ENCODE measurements at places on chromosomes 13 and 19.

DNA sequence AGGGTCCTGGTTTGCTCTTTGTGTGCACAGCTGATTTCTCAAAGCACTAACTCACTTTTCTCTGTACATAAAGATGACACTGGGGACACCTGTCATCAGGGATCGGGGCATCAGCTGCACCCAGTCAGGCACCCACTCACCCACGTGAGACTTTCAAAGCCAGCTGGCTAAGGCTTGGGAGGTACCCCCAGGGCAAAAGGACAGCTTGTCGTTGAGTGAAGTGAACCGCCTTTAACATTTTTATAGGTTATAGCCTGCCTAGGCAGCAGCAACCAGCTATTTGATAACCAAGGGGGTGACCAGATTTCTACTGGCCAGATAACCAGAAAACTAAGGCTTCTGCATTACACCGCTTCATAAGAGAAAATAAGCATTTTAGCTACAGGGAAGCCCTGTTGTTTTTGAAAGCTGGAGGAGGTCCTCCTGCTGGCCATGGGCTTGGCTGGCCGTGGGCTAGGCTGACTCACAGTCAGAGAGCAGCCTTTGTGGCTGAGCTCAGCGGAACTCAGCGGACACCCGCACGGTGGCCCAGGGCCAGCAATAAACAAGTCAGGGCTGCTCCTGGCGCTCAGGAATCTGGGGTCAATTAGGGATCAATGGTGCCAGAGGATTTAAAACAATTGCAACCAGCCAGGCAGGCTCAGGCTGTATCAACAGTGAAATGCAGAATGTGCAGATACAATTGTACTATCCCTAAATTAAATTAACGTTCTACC lies 57.1 kb downstream of the ALOX5AP start:
- DNase-seq, result no peak

GRCh38 chr13:31853643-31854326 lies 114.5 kb downstream of the RXFP2 start:
- DNase-seq, result no peak

DNA sequence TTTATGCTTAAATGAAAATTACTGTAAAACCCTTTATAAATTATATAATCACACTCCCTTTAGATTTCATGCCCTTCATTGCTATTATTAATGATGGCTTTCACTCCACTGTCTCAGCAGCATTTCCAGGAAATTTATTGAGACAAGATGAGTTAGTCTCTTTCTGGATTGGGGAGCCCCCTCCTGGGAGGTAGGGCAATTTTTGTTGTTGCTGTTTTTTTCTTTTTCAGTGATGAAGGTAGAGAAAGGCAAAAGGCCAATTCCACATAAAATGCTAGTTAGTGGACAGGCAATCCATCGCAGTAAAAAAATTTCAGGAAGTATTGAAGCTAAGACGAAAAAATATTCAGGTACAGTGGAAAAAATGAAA lies 80.2 kb downstream of the TEX26 start:
- DNase-seq, result no peak

- DNase-seq, result no peak
Measured at GRCh38 chr13:73820688-73821087, 313.5 kb downstream of the KLF12 start.

DNA sequence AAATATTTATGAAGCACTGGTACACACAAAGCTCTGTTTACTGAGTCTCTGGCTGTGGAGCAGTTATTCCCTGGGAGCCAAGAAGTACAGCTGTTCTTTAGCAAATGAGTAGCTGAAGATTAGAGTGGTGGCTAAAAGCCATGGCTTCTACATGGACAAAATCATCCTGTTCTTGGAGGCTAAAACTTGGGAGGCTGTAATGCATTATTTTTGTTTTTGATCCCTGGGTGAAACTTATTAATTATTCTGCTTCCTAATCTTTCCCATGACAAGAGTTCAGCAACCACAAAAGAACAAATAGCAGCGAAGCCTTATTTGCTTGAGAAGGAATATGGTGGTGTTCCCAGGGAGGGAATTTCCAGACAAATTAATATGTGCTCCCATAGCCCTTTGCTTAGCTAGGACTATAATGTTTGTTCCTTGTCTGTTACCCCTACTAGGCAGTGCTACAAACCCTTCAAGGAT lies 109.5 kb downstream of the DCT start:
- DNase-seq, result no peak

DNA sequence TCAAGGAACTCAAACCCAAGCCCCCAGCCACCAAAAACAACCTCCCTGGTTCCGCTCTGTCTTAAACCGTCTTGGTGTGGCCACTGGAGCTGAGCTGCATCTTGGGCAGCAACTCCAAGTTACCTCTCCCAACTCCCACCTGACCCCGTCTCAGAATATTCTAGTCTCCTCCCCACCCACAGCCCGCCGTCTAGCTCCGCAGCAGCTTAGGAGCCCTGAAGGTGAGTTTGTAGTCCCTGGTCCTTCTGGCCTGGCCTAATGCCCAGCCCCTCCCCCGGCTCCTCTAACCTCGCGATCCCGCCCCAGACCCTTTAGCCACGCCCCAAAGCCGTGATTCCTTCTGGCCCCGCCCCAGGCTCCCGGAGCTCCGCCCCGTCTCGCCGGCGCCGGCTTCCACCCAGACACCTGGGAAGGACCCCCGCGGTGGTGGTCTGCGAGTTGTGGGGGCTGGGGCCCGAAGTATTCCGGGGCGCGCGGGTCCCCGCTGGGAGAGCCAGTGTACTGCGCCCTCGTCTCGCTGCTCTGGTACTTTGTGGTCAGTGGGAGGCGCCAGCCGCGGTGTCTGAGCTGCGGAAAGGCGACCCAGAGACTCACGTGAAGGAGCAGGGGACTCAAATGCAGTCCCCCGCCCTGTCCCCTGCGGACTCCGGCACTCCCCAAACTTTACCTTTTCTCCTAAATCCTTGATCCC lies 2.5 kb upstream of the LHB start:
- DNase-seq, result peak; percentile 35

DNA sequence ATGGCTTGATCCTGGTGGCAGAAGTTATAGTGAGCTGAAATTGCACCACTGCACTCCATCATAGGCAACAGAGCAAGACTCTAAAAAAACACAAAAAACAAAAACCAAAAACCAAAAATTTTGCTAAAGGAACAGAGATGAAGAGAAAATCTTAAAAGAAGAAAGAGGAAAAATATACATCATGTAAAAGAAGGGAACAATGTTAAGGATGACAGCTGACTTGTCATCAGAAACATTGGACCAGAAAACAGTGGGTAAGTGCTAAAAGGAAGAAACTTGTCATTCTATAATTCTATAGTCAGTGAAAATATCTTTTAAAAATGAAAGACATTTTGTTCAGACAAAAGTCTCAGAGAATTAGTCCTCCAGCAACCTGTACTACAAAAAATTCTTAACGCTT lies 93.8 kb downstream of the WASF3 start:
- no peak for DNase-seq

DNA sequence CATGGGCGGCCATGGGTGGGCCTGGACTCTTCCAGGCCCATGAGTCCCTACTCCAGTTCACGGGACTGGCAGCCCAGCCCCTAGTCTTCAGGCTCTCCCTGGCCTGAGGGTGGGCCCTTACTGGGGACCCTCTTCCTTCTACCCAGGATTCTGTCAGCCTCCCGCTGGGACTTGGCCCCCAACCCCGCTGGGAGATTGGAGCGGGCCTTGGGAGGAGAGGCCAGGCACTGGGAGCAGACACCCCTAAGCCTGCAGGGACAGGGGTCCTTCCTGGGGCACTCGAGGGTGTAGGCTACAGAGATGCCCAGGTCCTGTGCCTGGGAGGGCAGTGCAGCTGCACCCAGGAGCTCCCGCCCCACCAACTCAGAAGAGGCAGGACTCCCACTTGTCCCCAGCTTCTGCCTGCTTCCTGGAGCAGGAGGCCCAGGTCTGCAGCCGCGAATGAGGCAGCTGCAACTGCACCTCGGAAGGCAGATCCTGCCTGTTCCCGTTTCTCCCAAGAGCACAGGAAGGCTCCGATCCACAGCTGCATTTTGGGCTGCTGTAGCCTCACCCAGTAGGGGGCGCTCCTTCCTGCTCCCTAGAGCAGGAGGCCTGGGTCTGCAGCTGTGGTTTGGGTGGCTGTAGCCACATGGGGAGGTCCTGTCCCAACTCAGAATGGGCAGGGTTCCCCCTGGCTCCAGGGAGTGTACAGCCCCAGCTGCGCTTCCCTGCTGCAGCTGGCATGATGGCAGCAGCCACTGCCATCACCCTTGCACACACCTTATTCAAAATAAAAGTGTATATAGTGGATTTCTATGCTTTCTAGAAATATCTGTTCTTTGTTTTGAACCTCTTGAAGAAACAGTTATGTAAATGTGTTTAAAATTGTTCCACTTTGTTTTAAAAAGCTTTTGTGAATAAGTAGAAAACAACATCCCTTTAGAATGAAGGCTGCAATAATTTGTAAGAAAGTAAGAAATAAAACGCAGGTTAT lies 46.8 kb downstream of the TEX26 start:
- no peak for DNase-seq

- DNase-seq, result no peak
Measured at GRCh38 chr19:4715529-4716221, 8.0 kb downstream of the DPP9 start.

DNA sequence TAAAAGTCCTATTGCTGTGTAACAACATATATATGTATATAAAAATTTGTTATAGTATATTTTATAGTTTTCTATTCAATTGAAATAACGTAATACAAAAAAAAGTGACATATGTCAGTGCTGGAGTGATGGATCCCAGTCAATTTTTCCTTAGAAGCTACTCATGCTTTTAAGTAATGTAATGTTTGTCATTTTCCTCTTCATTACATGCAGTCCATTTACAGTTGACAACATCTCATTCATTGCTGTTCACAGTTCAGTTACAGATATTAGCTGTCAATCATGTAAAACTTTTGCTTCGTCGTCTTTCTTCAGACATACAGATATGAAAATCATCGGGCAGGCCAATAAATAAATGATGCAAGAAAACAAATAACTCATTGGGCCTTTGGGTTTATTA lies 525.1 kb upstream of the PRR20A start:
- DNase-seq, result no peak

GRCh38 chr13:102212729-102213128 lies 189.1 kb downstream of the FGF14 start:
- no peak for DNase-seq

- DNase-seq, result no peak
Measured at GRCh38 chr13:113397608-113398425, 33.9 kb upstream of the GRTP1 start.

DNA sequence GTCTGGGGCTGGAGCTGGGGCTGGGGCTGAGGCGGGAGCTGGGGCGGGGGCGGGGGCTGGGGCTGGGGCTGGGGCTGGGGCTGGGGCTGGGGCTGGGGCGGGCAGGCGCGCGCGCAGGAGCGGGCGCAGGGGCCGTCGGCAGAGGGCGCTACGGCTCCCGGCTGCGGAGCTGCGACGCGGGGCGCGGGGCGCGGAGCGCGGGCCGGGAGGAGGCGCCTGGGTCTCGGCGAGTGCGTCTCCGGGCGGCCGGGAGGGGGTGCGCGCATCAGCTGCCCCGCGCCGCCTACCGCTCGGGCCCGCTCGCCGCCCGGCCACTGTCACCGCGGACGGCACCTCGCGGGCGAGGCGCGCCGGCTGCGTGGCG lies 422 bp upstream of the MTUS2 start:
- DNase-seq, result no peak

GRCh38 chr13:84917252-84917878 lies 881.9 kb downstream of the SLITRK6 start:
- no peak for DNase-seq

DNA sequence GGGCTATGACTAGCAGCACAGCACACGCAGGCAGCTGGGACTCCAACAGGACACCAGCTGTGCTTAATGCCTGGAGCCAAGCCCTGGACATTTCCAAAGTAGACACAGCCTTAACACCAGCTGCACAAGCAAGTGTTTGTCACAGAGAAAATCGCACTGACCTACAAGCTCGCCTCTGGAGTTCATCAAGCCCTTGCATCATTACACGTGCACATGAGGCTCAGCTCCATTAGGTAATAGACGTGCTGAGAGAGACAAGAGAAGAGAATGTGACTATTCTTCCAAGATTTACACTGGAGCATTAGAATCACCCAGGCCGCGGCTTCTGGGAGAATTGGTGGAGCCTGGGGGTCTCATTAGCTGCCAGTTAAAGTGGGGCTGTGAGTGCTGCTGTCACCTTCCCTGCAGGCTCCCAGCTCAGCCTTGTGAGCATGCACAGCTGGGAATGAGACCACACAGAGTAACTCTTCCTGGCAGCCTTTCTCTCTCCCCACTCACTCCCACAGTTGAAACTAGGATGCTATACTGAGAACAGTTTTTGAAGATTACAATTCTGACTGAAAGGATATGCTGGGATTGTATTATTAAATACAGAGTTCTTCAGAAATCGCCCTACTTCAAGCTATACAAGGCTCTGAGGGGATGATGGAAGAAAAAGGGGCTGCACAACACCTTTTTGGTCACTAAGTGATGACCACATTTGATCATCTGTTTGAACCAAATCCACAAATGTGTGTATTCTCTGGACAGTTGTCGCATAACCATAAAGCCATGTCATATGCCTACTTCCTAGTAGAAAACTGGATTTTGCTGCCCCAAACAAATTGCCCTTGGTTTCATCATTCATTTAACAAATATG lies 10.5 kb downstream of the STOML3 start:
- DNase-seq, result no peak

- DNase-seq, result no peak
Measured at GRCh38 chr13:96783511-96783910, 210.8 kb downstream of the OXGR1 start.

DNA sequence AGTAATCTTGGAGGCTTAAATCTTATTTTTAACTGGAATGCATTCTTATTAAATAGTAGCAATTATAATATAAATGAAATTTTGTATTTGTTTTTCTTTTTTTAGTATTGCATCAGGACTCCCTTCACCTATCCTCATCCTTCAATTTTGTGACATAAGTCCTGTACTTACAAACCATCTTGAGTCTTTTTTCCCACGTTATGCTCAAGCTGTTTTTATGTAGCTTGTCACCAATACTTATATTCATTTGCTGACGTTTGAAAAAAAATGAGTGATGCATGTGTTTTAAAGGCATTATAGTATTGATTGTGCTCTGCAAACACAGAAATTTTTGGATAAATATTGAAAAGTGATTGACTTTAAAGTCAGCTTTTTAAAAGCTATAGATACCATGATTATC lies 888 bp downstream of the GPR18 start:
- DNase-seq, result no peak

GRCh38 chr19:39360599-39360998 lies 18.4 kb downstream of the SAMD4B start:
- DNase-seq, result no peak

DNA sequence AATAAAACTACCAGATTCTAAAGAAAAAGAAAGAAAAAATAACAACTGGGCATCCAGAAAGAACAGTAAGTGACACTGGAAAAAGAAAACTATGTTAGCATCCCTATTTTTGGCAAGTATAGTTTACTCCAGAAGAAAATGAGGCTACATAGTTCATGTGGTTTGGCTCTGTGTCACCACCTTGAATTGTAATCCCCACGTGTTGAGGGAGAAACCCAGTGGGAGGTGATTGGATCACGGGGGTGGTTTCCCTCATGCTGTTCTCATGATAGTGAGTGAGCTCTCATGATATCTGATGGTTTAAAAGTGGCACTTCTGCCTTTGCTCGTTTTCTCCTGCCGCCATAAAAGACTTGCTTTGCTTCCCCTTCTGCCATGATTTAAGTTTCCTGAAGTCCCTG lies 76.9 kb downstream of the ITGBL1 start:
- no peak for DNase-seq

GRCh38 chr19:743168-743687 lies 7.7 kb upstream of the MISP start:
- DNase-seq, result no peak

GRCh38 chr13:75285310-75285709 lies 196.7 kb downstream of the TBC1D4 start:
- no peak for DNase-seq

GRCh38 chr13:43026262-43026661 lies 2.9 kb downstream of the DNAJC15 start:
- DNase-seq, result no peak
